CD8-positive, alpha-beta T cell (primary cell): ENCODE measurements at places on chromosomes 1 and 21.

DNA sequence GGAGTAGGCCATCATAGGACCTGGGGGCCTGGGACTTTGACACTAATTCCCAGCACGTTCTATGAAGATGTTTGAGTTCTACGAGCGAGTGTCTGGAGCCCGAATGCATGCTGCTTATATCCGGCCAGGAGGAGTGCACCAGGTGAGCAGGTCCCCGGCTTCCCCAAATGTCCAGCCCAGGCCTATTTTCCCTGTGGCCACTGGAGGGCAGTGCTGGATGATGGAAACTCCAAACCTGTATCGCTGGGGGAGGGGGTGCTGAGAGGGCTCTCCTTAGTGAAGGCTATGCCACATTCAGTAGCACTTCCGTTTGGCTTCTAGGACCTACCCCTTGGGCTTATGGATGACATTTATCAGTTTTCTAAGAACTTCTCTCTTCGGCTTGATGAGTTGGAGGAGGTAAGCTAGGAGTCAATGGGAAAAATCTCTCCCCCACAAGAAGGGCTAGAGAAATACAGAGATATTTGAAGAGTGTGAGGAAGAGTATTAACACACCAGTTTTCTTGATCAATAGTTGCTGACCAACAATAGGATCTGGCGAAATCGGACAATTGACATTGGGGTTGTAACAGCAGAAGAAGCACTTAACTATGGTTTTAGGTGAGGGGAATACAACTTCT, 5.2 kb upstream of the FCER1G start:
- DNase-seq: peak; percentile 62

DNA sequence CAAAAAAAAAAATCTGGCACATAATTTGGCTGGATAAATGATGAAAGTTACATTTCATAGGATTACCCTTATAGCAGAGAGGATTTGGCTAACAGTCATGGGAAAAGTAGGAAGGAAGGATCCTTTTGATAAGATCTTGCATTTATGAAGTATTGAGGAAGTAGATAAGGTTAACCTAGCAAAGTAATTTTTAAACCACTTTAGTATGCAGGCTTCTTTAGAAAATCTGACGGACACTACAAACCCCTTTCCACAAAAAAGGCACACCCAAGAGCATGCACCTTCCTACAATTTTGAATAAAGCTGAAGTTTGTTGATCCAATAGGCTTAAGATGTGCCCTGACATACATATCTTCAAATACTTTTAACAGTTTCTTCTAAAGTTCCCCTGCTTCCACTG, 275.2 kb downstream of the GRIK1 start:
- no peak for DNase-seq

- DNase-seq: no peak
These were observed 790 bp downstream of the DNAJC6 start for GRCh38 chr1:65310078-65310587.

- no peak for DNase-seq
These were observed 2.4 kb upstream of the SH3D21 start for GRCh38 chr1:36303650-36304360.

DNA sequence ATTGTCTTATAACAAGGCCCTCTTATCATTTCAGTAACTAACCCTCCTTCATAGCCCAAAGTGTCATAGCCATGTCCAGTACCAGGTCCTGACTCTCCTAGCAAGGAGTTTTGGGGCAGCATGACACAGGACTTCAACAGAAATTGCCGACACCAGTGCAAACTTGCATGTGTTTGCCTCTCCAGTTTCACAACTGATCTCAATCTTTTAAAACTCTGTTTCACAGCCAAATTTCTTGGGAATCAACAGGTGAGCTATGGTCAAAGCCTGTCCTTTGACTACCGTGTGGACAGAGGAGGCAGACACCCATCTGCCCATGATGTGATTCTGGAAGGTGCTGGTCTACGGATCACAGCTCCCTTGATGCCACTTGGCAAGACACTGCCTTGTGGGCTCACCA, 36.8 kb downstream of the LAMC2 start:
- DNase-seq: no peak

- DNase-seq: no peak
These were observed 15.1 kb upstream of the TENT5B start for GRCh38 chr1:27027575-27028250.

DNA sequence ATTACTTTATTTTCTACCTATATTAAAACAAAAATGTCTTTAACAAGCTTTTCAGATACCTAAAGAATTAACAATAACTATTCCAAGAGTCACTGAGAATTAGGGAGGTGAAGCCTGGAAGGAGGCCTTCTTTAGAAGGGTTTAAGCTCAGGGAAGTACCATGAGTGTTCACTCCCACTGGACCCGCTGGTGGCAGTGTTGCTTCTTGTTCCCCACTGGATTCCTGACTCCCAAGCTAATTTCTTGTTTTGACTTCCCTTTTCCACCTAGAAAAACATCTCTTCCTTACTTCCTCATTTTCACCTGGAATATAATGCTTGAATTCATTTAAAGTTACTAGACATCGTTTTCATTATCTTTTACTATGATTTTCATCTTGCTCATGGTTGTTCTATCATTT, 264.2 kb downstream of the HMCN1 start:
- no peak for DNase-seq

GRCh38 chr1:118984722-118985639, 3.2 kb downstream of the TBX15 start:
- DNase-seq: no peak

GRCh38 chr1:237817277-237817676, 73.4 kb downstream of the ZP4 start:
- no peak for DNase-seq

GRCh38 chr1:11997081-11997850, 17.0 kb downstream of the MFN2 start:
- DNase-seq: no peak

DNA sequence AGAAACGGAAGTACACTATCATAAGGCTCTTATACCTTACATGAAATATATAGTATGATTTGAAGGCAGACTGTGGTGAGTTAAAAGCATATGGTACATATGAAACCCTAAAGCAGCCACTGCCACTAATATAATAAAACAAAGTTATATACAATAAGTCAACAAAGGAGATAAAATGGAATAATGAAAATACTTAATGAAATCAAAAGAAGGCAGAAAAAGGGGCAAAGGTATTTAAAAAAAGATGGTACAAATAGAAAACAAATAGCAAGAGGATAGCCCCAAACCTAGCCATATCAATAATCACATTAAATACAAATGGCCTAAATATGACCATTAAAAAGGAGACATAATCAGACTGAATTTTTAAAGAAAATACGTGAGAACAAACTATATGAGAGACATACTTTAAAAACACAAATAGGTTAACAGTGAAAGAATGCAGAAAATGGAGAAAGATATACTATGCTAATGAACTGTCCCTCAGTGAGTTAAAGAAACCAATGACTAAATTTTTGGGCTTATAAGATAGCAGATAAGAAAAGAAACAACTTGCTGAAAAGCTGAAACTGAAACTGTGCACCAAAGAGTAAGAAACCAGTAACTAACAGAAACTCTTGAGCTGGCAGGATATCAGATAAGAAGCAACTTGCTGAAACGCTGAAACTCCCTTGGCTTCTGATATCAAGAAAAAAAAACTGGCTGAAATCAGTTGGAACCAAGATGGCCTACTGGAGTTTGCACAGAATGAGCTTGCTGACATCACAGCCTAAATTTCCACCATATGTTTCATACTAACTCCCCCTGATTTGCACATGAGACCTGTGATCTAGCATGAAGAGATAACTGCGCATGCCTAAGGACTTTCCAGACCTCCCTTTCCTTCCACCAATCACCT, 44.3 kb upstream of the IL10 start:
- no peak for DNase-seq

- peak; percentile 19 for DNase-seq
These were observed 1.8 kb downstream of the TRIM46 start for GRCh38 chr1:155175281-155175926.

- no peak for DNase-seq
These were observed 120.1 kb downstream of the CCDC185 start for GRCh38 chr1:223513309-223513708.

- DNase-seq: no peak
These were observed 13.5 kb downstream of the GTF2B start for GRCh38 chr1:88877911-88878310.

GRCh38 chr1:3174487-3175247, 105.7 kb downstream of the PRDM16 start:
- no peak for DNase-seq

- no peak for DNase-seq
These were observed 4.0 kb downstream of the USP24 start for GRCh38 chr1:55210990-55211801.

GRCh38 chr1:100536031-100536430, 1.9 kb upstream of the GPR88 start:
- DNase-seq: no peak

GRCh38 chr1:235557495-235557894, 53.2 kb upstream of the B3GALNT2 start:
- DNase-seq: no peak

GRCh38 chr1:195740862-195741261, 867.4 kb downstream of the KCNT2 start:
- DNase-seq: no peak

- DNase-seq: no peak
These were observed 674 bp upstream of the HES5 start for GRCh38 chr1:2530513-2531361.

DNA sequence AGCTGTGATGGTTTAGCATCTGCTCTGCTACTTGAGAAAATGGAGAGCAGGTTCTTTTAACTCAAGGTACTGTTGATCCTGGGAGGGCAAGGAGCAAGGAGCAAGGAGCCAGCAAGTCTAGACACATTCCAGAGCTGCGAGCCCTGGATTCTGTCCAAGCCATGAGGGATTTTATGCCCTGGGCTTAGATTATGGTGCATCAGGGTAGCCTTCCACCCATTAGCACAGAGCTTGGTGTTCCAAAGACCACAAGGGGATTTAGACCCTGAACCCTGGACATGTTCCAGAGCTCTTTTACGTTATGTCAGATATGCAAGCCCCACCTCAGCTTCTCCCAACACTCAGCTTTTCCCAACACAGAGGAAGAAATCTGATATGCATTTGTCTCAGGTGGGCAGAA, 2.0 kb upstream of the OR14I1 start:
- no peak for DNase-seq

DNA sequence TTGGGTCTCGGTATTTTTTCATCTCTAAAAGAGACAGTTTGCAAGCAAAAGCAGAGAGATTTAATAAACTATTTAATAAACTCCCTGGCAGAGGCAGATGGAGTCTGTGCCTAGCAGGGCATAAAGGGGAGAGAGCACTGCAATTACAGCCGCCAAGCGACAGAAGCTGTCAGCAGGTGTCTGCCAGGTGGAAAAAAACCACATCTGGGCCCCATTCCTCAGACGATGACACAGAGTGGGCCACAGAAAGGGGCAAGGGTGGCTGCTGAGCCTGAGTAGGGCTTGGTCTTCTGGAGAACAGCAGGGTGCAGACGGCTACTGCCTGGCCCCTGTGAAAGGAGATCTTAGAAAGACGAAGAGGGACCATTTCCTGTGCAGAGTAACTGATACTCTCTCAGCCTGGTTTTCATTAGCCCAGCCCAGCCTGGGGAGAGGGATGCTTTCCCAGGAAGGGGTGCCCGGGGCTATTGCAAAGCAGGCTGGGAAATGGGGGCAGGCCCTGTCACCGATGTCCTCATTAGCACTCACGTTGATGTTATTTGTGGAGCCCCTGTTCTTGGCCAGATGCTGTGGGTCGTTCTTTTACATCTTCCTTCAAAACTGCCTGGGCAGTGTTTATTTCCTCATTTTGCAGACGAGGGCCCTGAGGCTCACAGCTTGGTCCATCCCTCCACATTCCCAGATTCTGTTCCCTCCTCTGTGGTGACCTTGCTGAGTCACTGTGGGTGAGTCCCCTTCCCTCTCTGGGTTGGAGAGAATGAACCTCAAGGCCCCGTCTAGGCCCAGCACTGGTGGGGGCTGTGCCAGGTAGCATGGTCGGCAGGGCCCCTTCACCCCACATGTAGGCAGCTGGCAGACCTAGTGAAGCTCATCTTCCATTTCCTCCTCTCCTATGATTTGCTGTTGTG, 472.7 kb downstream of the PTPRU start:
- no peak for DNase-seq

DNA sequence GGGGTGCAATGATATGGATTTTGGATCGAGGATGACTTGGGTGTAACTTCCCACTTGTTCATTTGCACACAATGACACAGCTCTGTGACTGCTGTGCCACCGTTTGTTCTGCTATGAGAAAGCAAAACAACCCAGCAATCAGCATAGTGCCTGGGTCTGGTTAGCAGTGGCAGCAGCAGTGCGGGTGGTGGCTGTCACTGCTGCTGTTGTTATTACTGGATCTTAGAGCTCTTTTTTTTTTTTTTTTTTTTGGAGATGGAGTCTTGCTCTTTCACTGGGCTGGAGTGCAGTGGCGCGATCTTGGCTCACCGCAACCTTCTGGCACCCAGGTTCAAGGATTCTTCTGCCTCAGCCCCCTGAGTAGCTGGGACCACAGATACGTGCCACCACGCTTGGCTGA, 56.9 kb downstream of the TBCE start:
- DNase-seq: no peak

DNA sequence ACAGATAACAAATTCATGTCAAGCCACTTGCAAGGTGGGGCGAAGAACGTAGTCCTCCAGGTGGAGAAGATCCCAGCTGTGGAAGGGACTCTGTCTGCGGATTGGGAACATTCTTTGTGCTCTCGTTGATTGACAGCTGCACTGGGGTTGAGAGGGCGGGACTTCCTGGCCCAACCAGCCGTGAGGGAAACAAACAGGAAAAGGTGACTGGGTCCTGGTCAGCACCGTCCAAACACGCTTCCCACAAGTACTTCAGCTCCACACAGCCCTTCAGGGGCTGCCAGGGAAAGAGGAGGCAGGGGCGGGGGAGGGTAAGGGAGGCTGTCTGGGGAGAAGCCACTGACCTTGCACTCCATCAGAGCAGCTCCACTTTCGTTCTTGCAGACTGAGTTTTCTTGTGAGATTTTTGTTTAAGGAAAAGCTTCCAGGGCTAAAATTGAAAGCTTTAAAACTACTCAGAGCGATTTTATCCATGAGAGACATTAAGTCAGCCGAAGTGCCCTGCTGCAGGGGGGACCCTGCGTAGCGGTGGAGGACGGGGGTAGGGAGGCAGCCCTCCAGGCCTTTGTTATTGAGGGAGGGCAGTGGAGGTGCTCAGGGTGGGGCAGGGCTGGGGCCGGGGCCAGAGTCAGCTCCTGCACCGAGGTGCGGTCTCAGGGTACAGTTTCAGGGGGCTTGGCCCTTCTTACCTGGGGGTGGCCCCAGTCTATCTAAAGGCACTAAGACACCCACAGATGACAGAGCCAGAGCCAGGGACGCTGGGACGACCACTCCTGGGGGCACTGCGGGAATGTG, 21.6 kb upstream of the STUM start:
- no peak for DNase-seq
